AG09309 (cell line): ENCODE measurements at places on chromosomes 5 and 9.
A peak's percentile ranks its signal among the peaks of the same experiment; 100 is the strongest.

- DNase-seq: no peak
Observed at GRCh38 chr5:76642390-76643040, 19.3 kb upstream of the F2RL2 start.

DNA sequence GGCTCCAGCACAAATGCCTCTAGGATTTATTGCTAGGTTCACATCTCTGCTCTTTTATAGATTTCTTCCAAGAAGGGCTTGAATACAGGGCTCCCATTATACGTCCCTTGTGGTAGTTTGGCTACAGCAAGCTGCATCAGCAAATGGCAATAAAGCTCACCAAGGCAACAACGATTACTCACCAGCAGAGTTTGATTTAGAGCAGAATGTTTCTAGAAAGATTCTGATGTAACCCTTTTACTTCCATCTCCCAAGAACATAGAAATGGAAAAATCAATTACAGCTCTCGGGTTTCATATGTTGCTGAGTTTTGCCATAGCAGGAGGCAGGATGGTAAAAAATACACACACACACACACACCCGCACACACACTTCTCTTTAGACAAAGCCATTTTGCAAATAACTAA, 124.2 kb upstream of the TNPO1 start:
- peak; percentile 32 for DNase-seq

DNA sequence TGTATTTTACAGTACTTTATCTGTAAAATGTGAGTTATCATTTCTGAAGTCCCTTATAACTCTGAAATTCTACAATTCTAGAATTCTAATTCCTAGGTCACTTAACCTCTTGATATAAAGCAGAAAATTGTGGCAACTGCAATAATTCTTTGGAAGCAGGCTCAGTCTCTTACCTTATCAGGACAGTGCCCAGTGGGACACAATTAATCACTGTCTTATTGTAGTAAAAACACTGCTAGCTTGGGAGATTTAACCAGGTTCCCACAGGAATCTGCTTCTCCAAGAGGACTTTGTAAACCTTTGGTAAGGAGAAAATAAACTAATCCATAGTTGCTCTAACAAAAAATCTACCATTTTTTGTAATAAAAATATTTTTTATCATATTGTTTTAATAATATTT, 18.3 kb upstream of the SPATA9 start:
- DNase-seq: no peak

- DNase-seq: no peak
Observed at GRCh38 chr9:126916909-126917308, 2.3 kb downstream of the RALGPS1 start.
